ENCODE measurements at places on chromosomes 7 and 10. TPM values are rescaled to one million over a fixed set of nuclear protein-coding genes. Genes with fewer than 3 reads are reported as not detected.

SPRN gene
- 5.5 TPM for total RNA-seq

LRGUK gene
- 5.9 TPM for total RNA-seq

KLF14 gene
- not detected for total RNA-seq

CPN1 gene
- total RNA-seq, result not detected

HTR7 gene
- total RNA-seq, result 2.2 TPM

HOGA1 gene
- total RNA-seq, result 3.4 TPM

HTRA1 gene
- total RNA-seq, result 18.8 TPM

LDB3 gene
- total RNA-seq, result 0.27 TPM

PHYHIPL gene
- 38.8 TPM for total RNA-seq

SMKR1 gene
- 2.2 TPM for total RNA-seq

CYP2C19 gene
- 0.36 TPM for total RNA-seq

LBX1 gene
- 1.6 TPM for total RNA-seq

OR2A42 gene
- 0.45 TPM for total RNA-seq

SLC26A4 gene
- 0.45 TPM for total RNA-seq

KIF11 gene
- total RNA-seq, result 16.2 TPM

MYH16 gene
- not detected for total RNA-seq

NKX6-2 gene
- not detected for total RNA-seq

ZNF479 gene
- not detected for total RNA-seq

OPN4 gene
- not detected for total RNA-seq

SPDYE8 gene
- total RNA-seq, result not detected

CRYGN gene
- not detected for total RNA-seq

CUX1 gene
- 59.8 TPM for total RNA-seq

COX15 gene
- 46.8 TPM for total RNA-seq

CFAP70 gene
- total RNA-seq, result 3.6 TPM

MYL10 gene
- not detected for total RNA-seq

CALML5 gene
- not detected for total RNA-seq

TMEM196 gene
- total RNA-seq, result 12.9 TPM

MRLN gene
- 12.2 TPM for total RNA-seq

PTPN20 gene
- total RNA-seq, result 16.4 TPM

CC2D2B gene
- total RNA-seq, result 2.5 TPM

GPR15LG gene
- 0.36 TPM for total RNA-seq

PPP1R3C gene
- total RNA-seq, result 19.6 TPM
